ENCODE measurements at places on chromosomes 16 and 17.

- no peak for DNase-seq
Measured at GRCh38 chr17:4345581-4346252, 20.8 kb downstream of the UBE2G1 start.

DNA sequence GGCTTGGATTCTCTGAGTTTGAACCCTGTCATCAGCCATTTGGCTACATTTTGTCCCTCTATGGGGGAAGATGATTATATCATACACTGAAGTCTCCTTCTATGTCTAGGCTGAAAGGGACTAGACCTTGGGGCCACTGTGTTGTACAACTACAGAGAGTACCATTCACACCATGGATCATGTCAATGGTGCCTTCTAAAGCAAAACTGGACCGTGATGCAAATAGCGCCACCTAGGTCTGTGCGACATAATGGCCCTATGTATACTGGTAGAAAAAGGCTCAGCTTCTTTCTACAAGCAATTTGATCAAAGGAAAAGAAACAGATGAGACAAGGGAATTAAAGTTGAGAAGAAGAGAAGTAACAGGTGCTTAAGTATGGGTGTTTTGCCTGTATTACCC lies 100.7 kb downstream of the LYRM1 start:
- peak; percentile 8 for DNase-seq

DNA sequence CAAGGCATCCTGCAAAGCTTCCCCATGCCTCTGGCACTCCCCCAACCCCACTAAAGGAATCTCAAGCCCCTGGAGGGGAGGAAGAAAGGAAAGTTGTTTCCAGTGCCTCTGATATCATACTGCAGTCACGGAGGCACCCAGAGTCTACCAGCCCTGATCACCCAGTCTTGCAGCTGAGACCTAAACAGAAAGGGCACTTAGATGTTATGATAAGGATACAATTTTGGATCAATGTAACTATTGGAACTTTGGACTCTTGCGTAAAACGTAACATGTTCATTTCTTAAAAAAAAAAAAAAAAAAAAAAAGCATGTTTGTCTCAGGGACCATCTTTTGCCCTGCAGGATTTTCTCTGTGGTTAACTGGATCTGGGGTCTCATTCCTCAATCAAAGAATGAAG lies 52.4 kb upstream of the COX10 start:
- DNase-seq = no peak

DNA sequence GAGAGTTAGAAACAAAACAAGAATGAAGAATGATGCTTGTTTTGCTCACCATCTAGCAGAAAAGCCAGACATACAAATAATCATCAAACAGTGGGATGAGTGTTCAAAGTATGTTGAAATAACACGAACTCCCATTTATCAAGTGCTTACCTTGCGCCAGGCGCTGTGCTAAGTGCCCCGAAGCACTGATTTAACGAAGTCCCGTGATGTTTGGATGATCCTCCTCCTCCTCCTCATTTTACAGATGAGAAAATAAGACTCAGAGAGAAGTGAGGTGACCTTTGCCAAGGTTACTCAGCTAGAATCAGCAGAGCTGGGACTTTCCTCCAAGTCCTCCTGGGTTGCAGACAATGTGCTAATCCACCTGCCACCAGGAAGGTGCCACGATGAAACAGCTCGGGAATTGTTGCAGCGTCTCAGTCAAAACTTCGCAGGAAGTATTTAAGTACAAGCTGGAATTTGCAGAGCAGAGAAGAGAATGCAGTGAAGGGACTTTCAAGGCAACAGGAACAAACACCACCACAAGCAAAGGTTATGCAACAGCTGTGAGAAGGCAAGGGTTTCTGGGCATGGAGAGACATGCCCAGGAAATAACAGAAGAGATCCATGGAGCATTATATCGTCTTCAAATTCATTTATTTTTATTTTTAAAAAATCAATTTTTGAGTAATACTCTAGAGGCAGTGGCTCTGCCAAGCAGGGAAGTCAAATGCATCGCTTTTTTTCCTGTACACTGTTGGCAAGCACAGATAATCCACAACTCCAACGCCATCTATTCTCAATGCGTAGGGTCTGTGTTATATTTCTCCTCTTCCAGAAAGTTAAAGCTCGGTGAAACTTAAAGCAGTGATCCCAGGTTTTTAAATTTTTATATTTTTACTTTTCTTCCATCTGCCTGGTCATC lies 11.1 kb downstream of the PRCD start:
- DNase-seq = no peak

DNA sequence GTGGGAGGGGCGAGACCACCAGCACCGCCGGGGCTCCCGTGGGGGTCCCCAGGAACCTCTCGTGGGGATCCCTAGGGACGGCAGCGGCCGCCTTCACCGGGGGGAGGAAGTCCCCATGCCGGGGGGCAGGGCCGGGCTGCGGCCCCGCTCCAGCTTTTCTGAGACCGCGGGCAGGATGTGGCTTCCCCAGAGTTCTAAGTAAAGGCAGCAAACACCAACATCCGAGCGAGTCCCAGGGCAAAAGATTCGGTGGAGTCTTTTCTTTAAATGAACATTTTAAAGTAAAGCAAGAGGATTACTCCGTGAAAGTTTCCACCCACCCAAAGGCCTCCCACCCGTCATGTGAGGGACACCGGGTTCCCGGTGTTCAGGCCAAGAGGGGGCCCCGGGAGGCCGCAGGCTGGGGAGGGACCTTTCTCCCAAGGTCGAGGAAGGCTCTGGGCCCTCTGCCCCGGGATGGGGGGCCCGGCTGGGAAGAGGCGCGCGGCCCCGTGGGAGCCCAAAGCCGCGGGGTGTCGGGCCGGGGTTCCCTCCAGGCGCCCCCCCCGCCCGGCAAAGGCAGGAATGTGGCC lies 137.2 kb upstream of the RPH3AL start:
- peak; percentile 46 for DNase-seq

DNA sequence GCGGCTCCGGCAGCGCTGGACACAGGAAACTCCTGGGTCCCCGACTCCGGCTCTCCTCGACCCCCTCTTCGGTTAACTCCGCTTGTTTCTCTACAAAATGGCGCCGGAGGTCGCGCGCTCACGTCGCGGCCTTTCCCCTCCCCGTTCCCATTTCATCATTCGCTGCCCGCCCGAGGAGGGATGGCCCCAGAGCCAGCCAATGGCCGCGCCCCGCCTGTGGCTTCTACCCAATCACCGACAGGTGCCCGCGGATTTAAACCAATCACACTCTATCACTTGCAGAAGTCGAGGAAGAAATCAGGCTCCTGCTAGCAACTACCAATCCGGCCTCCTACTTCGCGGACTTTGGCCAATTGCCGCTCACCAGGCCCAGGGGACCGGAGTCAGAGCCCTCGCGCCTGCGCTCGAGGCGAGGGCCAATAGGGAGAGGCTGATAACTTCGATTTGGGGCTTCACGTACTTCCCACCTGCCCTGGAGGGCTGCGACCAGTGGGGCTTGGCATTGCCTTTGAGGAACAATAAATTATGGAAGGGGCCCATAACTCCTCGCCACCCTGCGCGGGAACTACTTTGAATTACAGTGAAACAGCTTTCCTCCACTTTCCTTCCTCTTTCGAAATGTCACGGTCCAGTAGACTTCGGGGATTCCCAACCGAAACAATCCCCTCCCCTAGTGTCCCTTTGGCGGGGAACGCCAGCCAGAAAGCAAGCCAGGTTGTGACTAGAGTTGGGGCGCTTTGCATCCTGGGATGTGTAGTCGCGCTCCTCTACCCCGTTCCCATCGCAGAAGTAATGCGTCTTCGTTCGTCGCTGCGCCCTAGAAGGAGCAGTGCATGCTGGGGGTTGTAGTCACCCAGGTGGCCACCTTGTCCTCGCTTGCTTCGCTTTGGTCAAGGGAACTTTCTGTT lies at the start of gene CNOT1:
Gene CNOT1, minus strand, starts transcription at position 94 of the 908 bp plus-strand sequence. CDS start 30,489 bp downstream, outside the sequence.
- DNase-seq = peak; percentile 96

- no peak for DNase-seq
Measured at GRCh38 chr16:57009643-57010170, 20.4 kb downstream of the NLRC5 start.

DNA sequence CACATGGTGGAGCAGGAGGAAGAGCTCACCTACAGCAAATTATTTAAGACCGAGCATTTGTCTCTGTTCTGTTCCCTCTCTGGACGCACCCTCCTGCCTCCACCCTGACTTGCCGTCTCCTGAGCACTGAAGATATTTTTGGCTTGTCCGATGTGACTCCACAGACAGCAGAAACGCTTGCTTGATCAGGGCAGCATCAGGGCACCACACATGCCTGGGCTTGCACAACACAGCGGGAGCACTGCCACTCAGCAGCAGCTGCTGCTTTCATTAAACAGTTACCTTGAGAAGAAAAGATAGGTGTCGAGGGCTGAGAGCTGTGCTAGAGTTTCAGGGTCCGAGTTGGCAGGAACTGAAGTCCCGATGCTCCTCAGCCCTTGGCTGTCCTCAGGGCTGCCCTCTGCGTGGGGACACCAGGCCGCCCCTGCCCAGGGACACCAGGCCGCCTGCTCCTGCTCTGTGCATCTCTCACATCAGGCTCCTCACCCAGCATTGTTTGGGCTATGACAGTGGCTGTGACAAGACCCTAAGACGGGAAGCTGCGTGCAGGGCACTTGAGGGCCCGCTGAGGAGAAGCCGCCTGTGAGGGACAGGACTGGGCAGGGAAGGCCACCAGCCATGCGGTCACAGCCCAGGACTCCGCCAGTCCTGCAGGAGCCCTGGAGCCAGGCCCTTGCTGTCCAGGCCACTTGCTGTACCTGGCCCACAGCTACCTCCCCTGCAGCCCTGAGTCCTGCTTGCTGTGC lies 21.3 kb upstream of the CDH15 start:
- DNase-seq = no peak

DNA sequence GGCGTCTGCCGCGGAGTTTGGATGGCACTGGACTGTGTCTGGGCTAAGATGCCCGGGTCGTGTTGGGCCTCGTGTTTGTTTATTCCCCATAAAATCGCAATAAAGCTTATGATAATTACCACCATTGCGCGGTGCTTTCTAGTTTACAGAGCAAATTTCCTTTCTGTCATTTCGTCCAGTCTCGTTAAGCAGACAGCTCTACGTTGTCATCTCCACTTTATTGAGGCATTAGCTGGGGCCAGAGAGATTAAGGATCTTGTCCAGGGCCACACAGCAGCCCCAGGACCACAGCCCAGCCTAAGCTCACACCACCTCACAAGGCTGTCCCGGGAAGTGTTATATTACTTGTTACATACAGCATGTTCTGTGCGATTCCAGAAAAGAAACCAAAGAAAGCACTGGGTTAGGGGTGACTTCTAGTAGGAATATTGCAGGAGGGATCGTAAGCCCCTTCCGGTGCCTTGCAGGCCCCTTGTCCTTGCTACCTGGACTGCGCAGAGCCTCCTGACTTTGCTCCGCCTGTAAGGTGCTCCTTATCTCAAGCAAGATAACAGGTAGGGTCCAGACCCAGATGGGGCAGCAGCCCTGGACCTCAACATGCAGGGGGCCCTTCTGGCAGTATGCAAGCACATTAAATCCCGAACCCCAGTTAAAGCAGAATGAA lies 6.3 kb downstream of the NOS2 start:
- DNase-seq = no peak

DNA sequence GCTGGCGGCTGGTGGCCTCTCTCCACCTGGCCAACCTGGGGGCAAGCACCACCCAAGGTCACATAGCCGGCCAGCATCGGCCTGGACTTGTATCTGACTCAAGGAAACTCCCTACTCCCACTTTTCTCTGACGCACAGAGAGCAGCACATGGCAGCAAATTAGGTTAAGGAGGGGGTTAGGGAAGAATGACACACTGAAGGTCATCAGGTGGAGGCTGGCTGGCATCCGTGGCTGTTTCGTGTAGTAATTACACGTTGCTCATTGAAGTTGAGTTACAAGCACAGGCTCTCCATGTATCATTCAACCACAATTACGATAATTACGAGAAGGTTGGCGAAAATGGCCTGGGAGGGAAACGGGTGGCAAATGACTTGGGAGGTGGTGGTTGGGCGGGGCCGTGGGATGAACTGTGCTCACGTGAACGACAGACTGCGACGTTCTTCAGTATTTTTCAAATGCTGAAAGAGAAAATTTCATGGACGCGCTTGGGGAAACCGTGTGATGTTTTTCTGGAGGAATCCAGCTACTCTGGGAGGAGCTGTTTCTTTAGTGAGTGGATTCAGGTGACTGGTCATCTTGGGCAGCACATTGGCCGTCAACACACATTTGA lies 4.0 kb upstream of the METRNL start:
- DNase-seq = no peak

DNA sequence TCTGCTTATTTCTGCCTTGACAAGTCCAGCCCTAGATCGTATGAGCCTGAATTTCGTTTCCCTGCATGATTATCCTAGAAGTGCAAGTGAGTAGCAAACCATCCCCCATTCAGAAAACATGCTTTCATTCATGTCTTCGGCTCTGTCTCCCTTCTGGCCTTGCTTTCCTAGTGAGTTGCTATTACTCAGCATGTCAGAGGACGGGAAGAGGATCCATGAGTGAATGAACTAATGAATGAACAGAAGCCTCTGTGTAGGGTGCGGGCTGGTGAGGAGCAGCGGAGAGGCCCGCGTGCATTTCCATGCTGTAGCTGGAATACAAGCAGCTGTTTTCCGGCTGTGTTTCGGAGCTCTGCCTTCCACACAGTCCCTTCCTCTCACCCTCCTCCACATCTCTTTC lies 155.7 kb upstream of the NOL11 start:
- DNase-seq = no peak

GRCh38 chr16:83031524-83031923 lies 404.8 kb downstream of the CDH13 start:
- no peak for DNase-seq

- DNase-seq = no peak
Measured at GRCh38 chr16:77599793-77600415, 122.4 kb upstream of the NUDT7 start.

DNA sequence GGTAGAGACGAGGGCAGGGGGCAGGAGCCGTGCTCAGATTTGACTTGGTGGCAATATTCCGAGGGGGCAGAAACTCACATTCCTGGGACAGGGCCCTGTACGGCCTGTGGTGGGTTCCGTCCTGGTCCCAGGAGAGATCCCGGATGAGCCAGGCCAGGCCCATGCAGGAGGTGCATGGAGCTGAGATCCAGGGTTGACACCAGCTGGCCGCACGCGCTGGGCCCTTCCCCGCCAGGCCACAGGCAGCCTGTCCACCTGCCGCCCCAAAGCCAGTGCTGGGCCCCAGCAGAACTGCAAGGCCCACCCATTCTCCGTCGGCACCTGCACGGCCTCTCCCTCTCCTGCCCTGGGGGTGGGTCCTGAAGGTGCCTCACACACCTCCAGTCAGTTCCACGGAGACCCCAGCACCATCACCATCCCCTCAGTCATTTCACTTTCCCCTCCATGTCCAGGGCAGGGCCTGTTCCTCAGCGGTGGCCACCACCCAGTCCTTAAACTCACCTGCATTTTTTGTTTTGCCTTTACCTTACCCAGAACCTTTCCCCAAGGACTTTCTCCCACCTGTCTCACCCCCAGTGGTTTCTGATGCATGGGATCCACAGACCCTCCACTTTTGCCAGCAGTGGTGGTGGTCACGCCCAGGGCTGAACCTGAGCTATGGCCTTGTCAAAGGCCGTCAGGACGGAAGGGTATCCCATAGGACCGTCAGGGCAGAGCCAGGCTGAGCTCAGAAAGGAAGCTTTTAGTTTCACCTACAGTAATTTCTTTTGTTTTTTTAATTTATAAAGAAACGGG lies 25.1 kb upstream of the CDH15 start:
- DNase-seq = no peak

All from stimulated activated CD4-positive, alpha-beta T cell treated with anti-CD3 and anti-CD28 coated beads, Interleukin-2, amount 100 ng/mL, for 48 hours (primary cell).